ENCODE measurements at places on chromosomes 16 and 17.

DNA sequence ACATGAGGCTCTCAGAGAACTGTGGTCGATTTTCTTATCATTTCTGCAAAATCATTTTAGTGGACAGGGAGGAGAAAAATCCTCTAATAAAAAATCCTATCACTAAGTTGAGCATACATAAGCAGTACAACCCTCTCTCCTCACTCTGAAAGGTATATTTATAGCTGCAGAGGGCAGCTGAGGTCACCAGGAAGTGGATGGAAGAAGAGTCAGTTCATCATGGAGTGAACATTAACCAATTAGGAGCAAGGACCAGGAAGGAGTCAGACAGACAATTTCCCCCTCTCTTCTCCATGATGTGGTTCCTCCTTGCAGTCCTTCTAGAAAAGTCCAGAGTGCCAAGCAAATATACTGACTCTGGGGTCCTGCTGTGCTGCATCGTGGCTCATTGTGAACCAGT lies 253.7 kb downstream of the TOX3 start:
- no peak for DNase-seq

DNA sequence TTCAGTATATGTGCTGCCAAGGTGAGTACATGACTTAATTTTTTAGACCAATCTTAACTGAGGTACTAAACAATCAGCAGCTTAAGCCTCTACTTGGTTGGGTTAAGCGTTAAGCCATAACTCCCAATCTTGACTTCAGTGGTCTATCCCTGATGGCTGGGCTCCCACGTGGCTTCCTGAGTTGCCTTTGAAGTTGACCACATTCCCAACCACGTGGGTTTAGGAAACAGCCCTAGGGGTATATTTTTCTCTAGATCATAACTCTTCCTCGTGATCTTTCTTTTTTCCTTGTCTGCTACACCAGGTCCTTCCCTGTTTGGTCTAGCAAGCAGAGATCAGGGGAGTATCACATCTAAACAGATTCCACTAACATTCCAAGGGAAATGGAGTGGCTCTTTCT lies 20.1 kb upstream of the PIRT start:
- DNase-seq = no peak

DNA sequence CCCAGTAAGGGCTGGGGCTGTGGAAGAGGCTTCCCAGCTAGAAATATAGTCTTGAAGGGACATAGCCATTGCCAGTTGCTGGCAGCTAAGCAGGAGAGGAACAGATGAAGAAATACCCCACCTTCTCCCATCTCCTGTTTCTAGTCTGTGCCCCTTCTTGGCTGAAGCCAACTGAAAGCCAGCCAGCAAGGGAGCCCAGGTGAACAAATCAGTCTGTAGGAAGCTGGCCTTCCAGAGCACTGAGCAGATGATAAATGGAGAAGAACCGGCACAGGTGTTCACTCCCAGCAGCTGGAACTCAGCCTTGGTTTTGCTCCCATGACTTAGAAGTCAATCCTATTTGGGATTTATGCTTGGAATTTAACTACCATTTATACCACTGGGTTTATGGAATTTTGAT lies 69.2 kb upstream of the DHX40 start:
- no peak for DNase-seq

DNA sequence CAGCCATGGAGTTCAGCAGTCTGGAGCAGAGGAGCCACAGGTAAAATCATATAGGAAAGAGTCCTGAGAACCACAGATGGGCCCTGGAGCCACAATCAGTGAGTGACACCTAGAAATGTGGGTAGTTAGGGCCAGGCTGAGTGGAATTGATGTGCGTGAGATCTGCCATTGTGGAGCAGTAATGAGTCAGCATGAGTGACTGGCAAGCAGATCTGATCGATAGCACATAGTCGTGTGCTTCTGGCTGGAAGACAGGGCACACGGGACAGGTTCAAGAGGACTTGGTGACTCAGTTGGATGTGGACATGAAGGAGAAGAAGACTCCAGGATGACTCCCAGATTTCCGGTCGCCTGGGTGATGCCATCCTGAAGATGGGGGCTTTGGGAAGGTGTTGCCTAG lies 12.3 kb downstream of the ADORA2B start:
- no peak for DNase-seq

DNA sequence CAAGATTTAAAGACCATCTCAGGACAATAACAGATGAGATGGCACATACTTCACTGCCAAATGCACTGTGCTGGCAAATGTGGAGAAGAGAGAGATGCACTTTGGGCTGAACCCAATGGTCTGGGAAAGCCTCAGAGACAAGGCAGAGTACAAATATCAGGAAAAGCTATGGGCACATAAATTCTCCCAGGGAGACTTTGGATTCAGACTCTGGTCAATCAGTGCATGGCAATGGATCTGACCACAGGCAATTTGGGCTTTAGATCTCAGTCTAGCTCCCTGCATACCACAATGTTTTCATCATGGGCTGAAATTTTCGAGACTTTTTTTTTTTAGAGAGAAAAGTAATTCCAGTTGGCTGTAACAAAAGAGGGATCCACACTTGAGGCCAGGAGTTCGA lies 20.0 kb upstream of the XPO6 start:
- no peak for DNase-seq

GRCh38 chr16:70681382-70682238 lies 4.2 kb downstream of the MTSS2 start:
- no peak for DNase-seq

GRCh38 chr17:73833775-73834488 lies 189.7 kb upstream of the SDK2 start:
- no peak for DNase-seq

- DNase-seq = no peak
These were observed 21.2 kb downstream of the ERAL1 start for GRCh38 chr17:28875848-28876550.

GRCh38 chr16:14069818-14070217 lies 1.3 kb upstream of the MRTFB start:
- DNase-seq = no peak
